ENCODE measurements at places on chromosomes 6 and 20.
A peak's percentile ranks its signal among the peaks of the same experiment; 100 is the strongest.

DNA sequence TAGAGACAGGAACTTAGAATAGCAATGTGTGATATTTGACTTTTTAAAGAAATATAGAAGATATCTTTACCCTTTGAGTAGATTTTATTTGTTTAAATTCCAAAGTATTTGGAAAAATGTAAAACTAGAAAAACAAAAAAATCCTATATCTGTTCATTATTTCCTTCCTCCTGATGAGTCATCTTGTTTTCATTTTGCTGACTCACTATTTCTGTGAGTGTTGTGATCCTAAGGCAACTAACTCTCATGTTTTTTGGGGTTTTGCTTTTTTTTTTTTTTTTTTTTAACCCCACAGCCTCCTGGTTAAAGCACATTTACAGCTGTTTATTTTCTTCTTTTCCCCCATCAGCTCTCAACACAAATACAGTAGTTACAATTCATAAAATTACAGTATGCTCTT is 37.8 kb upstream of the THEMIS start:
- DNase-seq, result peak; percentile 68

DNA sequence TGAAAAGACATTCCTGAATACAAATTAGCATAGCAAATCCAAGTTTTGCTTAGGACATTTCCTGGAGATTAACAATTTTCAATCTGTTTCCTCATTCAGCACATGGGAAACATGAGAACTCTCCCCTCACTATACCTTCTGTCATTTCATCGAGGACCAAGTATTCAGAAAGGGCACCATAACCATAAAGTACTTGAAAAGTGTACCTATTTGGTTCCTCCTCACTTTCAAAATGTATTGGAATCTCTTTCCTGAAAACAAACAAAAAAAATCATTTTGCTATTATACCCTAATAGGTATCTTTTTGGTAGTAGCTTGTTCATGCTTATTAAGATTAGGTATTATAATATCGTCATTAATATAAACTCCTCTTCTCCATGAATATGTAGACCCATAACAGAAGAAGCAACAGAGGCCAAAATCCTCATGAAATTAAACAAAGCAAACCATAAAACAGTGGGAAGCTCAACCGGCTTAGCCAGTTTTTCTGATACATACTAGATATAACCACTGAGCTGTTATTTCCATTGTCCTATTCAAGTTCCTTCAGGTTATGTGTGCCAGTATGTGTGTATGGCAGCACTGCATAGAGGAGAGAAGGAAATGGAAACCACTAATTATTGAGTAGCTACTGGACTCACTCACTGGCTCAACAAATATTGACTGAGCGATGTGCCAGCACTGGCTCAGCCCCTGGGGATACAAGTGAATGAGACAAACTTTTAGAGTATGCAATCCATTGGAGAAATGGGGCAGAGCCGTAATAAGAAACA is 274.0 kb downstream of the MAFB start:
- peak; percentile 35 for DNase-seq

DNA sequence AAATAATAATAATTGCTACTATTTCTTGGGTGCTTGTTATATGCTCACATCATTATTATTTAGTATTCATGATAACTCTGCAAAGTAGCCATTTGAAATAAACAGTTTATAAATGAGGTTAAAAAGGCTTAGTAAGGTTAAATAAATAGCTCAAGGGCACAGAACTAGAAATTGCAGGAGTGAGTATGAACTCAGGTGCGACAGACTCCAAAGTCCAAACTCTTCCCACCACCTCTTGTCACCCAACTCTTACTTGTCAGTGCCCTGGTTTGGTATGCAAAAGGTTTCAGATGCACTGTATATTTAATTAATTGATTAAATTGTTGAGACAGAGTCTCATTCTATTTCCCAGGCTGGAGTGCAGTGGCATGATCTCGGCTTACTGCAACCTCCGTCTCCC is 20.7 kb upstream of the CDC5L start:
- DNase-seq, result no peak

DNA sequence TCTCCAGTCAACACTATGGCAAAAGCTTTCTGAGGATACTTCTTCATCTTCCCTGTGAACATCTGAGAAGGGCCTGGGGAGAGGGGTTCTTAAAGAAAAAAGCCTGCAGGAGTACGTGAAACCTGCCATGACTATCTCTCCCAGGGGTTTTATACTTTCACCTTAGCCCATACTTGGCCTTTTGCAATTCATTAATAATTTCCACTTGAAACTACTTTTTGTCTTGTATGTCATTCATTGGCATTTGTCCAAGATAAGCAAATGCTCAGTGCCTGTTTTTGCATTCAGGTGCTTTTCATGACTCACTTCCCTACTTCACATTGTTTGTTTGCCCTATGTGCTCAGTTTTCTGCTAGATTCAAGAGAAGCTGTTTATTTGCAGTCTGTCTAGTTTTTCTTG is 580.3 kb upstream of the GJE1 start:
- peak; percentile 97 for DNase-seq

GRCh38 chr20:44810391-44811149 is at the start of gene RIMS4:
Gene RIMS4, minus strand, starts transcription at chr20:44810546. Its CDS starts 275 bp downstream, at chr20:44810271.
- no peak for DNase-seq

DNA sequence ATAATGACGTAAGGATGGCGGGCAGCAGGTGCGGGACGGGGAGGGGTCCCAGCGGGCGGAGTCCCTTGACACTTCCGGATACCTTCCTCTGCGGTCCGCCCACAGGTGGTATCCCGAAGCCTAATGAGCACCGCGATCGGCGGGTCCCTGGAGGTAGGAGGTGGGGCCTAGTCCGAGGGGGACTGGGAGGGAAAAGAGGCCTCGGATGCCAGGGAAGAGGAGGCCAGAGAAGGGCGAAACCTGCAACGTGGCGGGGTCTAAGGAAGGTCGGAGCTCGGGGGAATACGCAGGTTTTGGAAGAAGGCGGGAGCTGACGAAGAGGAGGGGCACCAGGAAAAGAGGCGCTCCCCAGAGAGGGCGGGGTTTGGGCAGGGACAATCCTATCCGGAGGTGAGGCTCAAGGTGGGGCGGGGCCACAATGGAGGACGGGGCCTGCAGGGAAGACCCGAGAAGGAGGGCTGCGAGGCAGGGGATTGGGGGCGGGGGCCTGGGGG is 3.7 kb downstream of the PRSS16 start:
- peak; percentile 88 for DNase-seq

GRCh38 chr6:34414999-34415858 is 10.6 kb downstream of the RPS10 start:
- peak; percentile 66 for DNase-seq

DNA sequence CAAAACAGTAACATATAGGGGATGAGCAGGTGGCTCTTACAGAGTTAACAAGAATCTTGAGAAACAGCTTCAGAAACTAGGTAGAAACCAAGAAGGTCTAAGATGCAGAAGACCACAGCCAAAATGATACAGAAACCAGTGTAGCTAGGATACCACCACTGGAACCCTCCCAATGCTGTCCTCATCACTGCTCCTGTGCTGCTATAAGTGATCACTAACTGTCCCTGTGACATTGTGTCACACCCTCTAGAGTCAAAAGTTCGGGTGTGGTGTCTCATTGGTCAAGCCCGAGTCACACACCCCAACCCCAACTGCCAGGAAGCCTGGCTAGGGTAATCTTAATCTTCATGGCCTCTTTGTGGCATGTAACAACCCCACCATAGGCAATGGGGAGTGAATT is 153.1 kb downstream of the RCAN2 start:
- no peak for DNase-seq

- no peak for DNase-seq
Observed at GRCh38 chr6:153044295-153044694, 41.8 kb upstream of the MTRF1L start.

GRCh38 chr20:17885544-17885943 is 83.0 kb downstream of the SNX5 start:
- no peak for DNase-seq

DNA sequence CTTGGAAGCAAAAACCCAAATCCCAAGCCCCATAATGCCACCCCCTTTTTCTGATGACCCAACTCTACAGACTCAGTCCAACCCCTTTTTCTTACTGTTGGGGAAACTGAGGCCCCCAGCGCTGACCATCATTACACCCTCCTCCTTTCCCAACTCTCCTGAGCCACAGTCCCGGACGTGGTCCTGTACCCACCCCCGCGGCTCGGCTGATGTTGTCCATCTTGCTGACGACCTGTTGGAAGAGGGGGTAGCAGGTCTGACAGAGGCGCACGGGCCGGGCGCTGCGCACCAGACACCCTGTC is 533 bp downstream of the OSTM1 start:
- no peak for DNase-seq

DNA sequence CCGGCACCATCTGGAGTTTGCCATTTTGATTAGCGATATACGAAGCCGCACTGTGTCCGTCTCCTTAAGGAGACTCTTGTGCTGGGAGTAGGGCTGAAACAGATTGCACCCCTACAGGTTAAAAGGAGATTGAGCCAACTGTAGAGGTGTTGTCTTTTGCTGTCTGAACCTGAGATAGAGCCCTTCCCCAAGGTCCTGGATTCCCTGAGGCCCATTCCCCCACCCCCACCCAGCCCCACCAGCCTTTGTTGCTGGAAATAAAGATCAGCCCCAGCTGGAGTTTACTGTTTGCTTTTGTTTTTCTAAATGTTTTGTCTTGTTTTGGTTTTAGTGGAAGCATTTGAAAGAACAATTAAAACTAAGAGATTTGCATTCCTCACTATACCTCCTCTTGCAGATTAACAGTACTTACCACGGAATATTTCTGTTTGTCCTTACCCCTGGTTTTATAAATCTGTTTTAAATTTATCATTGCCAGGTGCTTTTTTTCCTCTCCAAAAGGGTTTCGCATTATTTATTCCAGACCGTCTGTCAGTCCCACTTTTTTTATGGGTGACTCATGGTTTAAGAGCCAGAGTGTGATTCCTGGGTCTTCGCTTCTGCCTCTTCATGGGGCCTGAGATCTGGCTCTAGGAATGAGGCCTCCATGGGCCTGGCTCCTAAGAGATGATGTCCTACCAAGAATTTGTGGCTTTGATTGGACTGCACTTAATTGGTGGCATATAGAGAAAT is 169.2 kb downstream of the DTNBP1 start:
- no peak for DNase-seq

DNA sequence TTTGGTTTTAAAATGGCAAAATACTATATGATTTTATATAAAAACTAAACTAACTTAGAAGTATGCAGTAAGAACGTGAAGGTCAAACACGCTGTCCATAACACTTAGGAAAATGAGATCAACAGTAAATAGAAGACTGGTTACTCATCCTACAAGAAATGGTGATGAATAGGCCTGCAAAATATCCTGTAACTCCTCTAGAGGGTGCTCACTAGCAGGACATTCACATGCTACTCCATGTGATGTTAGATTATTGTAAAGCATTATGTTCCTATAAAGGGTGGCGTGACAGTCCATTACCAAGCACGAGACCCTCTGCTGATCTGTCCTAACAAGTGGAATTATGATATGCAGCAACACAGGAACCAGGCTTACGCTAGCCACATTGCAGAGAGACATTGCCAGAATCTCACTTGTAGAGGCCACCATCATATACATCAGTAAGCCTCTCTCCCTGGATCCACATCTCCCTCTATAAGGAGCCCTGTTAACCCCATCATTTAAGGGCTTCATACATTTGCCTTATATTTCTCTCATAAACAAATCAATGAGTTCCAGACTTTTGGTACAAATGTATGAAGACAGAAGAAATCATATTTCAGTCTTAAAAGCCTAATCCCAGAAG is 18.0 kb upstream of the DEFB129 start:
- DNase-seq, result peak; percentile 66

GRCh38 chr6:167212713-167213005 is 54.9 kb upstream of the GPR31 start:
- DNase-seq, result no peak

DNA sequence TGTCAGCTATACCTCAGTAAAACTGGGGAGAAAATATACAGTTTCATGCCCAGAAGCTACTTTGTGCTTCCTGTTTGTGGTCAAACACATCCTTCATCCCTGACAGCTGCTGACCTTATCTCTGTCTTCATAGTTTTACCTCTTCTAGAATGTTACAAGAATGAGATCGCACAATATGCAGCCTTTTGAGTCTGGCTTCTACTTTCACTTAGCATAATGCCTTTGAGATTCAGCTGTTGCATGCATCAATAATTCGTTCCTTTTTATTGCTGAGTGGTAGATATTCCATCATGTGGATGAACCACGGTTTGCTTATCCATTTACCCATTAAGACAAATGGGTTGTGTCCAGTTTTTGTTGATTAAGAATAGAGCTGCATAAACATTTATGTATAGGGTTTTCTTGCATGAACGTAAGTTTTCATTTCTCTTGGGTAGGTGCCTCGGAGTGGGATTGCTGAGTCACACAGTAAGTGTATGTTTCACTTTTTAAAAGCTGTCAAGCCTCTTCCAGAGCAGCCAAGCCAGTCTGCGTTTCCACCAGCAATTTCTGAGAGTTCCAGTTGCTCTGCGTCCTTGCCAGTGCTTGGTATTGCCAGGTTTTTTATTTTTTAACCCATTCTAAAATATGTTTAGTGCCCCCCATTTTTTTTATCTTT is 86.6 kb upstream of the PAX1 start:
- no peak for DNase-seq

DNA sequence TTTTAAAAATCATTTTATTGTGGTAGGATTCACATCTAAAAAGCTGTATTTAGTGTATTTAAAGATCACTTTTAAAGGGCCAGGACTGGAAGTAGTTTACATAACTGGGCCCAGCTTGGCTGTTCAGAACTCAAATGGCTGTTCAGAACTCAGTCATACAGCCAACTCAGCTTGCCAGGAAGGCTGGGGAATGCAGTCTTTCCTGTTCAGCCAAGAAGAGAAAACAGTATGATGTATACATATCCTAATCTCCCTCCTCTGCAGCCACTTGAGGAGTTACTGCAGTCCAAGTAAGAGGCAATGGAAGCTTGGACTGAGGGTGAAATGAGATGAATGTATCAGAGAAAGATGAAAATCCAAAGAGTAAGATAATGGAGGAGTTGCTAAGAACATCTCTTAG is 24.6 kb downstream of the DSTN start:
- DNase-seq, result peak; percentile 40

GRCh38 chr20:4051413-4052138 is 36.2 kb upstream of the RNF24 start:
- DNase-seq, result no peak

- DNase-seq, result peak; percentile 70
Observed at GRCh38 chr6:52399511-52400312, 20.4 kb upstream of the EFHC1 start.

- DNase-seq, result peak; percentile 40
Observed at GRCh38 chr6:132830334-132830751, 16.0 kb downstream of the RPS12 start.

DNA sequence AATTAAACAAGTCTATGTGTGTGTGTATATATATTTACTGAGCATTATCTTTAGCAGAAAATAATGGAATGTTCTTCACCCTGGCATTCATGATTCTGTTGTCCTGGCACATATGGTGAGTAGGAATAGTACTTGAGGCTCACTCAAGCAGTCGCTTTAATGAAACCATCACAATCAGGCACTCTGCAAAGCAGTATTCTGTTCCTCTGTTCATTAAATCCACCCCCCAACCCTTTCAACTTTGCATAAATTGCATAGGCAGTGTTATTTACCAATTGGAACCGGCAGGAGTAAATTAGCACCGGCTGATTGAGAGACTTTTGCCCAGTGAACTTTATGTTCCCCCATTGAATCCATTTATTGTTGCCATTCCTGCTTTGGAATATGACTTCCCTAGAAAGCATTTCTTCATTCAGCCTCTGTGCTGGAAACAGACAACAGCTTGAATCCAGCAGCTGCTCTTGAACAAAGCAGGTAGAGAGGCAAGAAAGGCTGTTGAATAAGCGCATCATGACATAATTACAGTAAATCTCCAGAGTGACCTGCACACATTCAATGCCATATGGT is 268.0 kb upstream of the RNF217 start:
- DNase-seq, result no peak

- no peak for DNase-seq
Observed at GRCh38 chr20:62535964-62536363, 60.2 kb upstream of the GATA5 start.

GRCh38 chr20:59374261-59374660 is 73.8 kb downstream of the EDN3 start:
- DNase-seq, result no peak
